ENCODE measurements at places on chromosomes 16 and 17.

DNA sequence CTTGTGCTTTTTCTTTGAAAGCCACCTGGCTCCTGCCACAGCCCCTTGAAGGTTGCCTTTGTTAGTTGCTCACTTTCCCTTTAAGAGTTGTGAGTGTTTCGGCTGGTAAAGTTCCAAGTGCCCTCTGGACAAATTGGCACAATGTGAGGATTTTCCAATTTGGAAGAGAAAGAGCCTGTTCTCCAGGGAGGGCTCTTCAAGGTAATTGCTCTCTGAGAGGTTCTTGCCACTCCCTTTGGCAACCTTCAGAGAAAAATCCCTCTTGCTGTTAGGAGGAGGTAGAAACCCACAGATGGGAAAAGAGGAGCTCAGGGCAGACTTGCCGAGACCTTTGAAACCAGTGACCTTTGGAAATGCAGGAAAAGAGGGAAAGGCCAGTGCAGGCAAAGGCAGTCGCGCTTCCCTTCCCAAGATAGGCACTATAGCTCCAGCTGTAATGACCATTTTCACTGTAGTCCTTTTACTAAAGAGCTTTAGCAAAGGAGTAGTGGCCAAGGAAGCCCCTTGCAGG is 49.0 kb upstream of the AKAP1 start:
- no peak overlapping the region for H3K4me3 ChIP-seq
- peak overlapping the region; percentile 60 for H3K27ac ChIP-seq
- peak; percentile 73 for DNase-seq
- H3K36me3 ChIP-seq = no peaks in the 10 kb centered on the region
- H3K4me1 ChIP-seq = peaks cover 7% of the 10 kb centered on the region

DNA sequence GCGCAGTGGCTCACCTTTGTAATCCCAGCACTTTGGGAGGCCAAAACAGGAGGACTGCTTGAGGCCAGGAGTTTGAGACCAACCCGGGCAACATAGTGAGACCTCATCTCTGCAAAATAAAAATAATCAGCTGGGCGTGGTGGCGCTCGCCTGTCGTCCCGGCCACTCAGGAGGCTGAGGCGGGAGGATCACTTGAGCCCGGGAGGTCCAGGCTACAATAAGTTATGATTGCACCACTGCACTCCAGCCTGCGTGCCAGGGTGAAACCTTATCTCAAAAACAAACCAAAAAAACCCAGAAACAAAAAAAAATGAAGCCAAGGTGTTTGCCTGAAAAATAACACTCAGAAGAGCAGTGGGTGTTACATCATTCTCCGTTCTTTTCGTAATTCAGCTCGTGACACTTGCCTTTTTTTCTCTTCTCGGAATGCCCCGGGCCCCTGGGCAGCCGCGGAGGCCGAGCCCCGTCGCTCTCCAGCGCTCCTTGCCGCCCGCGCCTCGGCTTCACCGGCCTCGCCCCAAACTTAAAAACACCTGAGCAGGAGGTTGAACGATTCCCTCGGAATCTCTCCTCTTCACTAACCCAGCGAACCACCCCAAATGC is 17.0 kb downstream of the PRCD start:
- DNase-seq = peak; percentile 90
- H3K27me3 ChIP-seq = no peaks in the 10 kb centered on the region
- H3K4me3 ChIP-seq = peak overlapping the region; percentile 77
- H3K4me1 ChIP-seq = peaks cover 44% of the 10 kb centered on the region
- H3K36me3 ChIP-seq = no peaks in the 10 kb centered on the region
- H3K27ac ChIP-seq = peak overlapping the region; percentile 93

DNA sequence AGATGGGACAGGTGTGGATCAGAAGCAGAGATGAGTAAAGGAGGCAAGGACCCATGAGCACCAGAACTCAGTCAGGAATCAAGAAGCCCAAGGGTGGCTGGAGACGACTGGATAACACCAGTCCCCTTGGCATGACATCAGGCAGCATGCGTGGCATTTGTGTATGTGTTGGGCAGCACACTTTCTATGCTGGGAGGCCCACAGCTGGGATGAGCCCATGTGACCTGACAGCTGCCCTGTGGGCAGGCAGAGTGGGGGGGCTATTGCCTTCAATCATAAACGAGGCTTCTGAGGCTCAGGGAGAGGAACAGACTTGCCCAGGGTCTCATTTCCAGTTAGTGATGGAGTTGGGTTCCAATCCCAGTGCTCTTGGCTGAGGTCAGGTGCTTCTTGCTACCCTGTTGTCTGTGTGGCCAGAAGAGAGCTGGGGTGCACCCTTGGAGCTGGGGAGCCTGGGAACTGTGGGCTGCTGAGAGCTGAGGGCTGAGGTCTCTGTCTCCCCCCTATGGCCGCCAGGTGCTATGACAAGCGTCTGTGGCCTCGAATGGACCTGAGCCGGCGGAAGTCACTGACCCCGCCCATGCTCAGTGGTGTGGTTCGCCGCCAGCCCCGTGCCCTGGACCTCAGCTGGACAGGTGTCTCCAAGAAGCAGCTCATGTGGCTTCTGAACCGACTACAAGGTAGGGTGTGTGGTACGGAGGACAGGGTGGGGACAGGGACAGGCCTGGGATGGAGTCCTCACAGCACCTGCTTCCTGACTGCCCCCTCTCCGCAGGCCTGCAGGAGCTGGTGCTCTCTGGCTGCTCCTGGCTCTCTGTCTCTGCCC is 7.1 kb upstream of the ORAI3 start:
- peaks cover 21% of the 10 kb centered on the region for H3K4me1 ChIP-seq
- H3K27me3 ChIP-seq = no peaks in the 10 kb centered on the region
- peak overlapping the region; percentile 40 for H3K27ac ChIP-seq
- H3K36me3 ChIP-seq = peaks cover 28% of the 10 kb centered on the region

- no peaks in the 10 kb centered on the region for H3K27me3 ChIP-seq
- peak overlapping the region; percentile 81 for H3K27ac ChIP-seq
- no peak overlapping the region for H3K4me3 ChIP-seq
- no peak for DNase-seq
- H3K36me3 ChIP-seq = no peaks in the 10 kb centered on the region
Observed at GRCh38 chr16:17368951-17369350, 101.8 kb downstream of the XYLT1 start.

DNA sequence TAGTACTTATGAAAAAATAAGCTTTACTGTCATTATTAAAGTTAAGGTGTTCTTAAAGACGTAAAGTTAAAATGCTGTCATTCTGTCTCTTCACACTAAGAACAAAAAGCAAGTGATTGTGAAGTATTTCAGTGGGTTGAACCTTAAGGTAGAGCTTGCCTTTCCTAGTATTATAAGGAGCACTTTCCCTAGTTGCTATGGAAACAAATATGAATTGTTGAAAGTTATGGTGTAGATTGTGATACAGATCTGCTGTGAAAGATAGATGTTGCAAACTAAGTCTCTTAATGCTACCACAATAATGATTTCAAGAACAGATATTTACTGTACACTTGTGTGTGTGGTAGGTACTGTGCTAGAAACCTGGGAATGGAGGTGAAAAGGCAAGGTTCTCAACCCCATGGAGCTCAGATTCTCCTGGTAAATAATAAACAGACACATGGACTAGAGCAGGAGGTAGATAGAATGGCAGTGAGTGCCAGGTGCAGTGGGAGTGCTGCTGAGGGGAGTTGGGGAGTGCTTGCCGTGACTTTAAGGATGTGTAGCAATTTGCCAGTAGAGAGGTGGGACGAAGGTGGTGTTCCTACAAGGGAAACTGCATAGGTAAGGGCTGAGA is 34.7 kb downstream of the MRTFB start:
- no peak overlapping the region for H3K4me3 ChIP-seq
- H3K36me3 ChIP-seq = no peaks in the 10 kb centered on the region
- peaks cover 34% of the 10 kb centered on the region for H3K4me1 ChIP-seq
- no peak for DNase-seq

DNA sequence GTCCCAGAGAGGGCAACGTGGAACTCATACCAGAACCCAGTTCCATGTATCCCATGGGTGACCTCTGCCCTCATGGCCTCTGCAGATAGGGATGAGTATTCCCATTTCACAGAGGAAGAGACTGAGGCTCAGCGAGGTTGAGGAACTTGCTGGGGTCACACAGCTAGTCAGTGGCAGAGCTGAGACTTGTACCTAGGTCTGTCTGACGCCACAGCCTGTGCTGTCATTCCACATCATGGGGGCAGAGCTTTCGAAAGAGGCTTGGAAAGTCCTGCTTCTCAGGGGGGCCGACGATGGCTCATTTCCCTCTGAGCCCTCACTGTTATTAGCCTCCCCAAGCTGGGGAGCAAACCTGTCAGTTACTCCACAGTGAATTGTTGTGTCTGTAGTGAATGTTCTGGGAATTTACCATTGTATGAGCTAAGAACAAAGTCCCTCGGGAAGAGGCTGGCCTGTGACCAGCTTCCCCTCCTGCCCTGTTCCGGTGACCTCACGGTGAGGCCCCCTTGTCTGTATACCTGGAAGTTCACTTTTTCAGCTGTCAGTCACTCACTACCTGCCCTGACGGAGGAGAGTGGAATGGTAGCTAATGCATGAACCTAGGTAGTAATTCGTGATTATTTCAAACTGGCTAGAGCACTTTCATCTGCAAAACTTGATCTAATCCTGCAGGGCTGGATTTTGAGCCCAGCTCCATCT is 8.9 kb downstream of the METTL22 start:
- no peak for DNase-seq
- H3K4me3 ChIP-seq = no peak overlapping the region
- H3K27ac ChIP-seq = no peak overlapping the region
- H3K4me1 ChIP-seq = no peaks in the 10 kb centered on the region
- no peaks in the 10 kb centered on the region for H3K27me3 ChIP-seq

DNA sequence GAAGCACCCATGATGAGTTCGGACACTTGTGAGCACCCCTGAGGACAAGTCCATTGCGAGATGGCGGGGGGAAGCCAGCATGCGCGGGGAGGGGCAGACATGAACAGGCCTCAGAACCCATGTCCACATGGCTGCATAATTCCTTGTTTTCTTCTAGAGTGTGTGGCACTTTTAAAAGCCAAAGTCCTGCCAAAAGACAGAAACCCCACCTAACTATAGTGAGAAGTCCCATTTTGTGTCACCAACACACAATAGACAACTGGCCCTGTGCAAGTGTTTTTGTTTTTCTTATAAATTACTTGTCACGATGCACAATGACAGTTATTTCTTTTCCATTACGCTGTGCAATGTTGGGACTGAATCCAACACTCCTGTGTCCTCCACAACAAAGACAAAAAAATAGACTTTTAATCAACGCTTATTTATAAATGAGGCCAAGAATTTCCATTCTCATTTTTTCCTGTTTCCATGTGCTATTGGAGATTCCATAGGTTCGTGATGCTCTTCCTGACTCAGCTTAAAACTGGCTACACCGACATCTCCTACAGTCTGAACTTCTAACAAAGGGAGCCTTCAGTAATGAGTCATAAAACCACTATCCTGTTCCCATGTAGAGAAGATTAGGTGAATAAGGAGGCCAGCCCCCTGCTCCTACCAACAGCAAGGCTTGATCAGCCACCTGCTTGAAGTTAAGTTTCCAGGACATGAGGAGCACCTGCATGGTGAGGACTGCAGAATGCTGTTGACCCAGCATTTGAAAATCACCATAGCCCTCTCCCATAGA is 98.9 kb downstream of the ZNF423 start:
- H3K4me3 ChIP-seq = no peak overlapping the region
- H3K36me3 ChIP-seq = no peaks in the 10 kb centered on the region
- DNase-seq = no peak
- peaks cover 11% of the 10 kb centered on the region for H3K4me1 ChIP-seq
- H3K27me3 ChIP-seq = no peaks in the 10 kb centered on the region
- no peak overlapping the region for H3K27ac ChIP-seq

- no peak for DNase-seq
- H3K27ac ChIP-seq = peak overlapping the region; percentile 87
- no peaks in the 10 kb centered on the region for H3K36me3 ChIP-seq
- no peak overlapping the region for H3K4me3 ChIP-seq
- no peaks in the 10 kb centered on the region for H3K4me1 ChIP-seq
Observed at GRCh38 chr16:31355431-31356100, 590 bp downstream of the ITGAX start.

DNA sequence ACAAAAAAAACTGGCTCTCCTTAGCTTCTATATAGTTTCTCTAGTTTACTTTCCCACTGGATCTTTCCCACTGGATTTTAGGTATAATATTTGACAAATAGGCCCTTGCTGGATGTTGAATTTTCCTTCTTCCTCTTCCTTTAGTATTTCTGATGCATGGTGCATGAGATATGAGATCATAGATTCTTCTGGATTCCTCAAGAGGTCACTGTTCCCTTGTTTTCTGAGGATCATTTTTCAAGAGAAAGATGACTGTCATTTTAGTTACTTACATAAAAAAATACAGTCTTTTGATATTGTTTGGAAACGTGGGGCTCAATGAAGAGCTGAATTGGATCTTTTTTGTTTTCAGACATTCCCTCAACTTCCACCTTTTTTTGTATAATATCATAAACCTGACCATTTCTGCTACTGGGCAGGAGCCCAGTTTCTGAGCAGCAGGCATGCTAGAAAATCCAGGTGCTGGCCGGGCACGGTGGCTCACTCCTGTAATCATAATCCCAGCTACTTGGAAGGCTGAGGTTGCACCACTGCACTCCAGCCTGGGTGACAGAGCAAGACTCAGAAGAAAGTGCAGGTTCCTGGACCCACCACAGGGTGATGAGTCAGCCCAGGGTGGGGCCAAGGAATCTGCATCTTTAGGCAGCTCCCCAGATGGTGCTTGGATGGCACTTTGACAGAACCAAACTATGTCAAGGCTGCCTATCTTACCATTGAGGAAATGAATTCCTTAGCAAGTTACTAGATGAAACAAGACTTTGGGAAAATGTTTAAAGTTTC is 70.3 kb downstream of the SDR42E1 start:
- no peaks in the 10 kb centered on the region for H3K27me3 ChIP-seq
- DNase-seq = no peak
- no peak overlapping the region for H3K27ac ChIP-seq
- H3K4me3 ChIP-seq = no peak overlapping the region
- H3K36me3 ChIP-seq = peaks cover 52% of the 10 kb centered on the region
